Activated T-helper 1 cell treated with anti-CD3 and anti-CD28 coated beads, Interleukin-2, amount 50 U/mL, for 16 hours (primary cell): ENCODE measurements at places on chromosomes 1 and 21.

- peak; percentile 15 for DNase-seq
These were observed at the start of gene RALGPS2 for GRCh38 chr1:178724728-178725465. RALGPS2 (plus strand) TSS chr1:178725244; CDS start chr1:178776765, 51,521 bp downstream.

DNA sequence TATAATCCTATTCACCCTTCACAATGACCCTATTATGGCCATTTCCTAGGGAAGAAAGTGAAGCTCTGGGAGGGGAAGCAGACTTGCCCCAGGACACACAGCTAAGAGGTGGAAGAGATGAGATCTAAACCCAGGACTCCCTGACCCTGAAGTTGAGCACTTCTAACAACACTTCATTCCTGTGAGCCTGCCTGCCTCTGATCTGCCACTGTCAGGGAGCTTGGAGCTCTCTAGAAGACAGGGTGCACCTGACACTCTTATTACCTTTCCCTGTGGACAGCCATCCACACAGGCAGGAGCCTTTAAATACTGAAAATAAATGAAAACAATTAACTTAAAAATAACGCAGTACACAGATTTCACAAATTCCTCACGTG, 599 bp downstream of the MKNK1 start:
- DNase-seq = no peak

GRCh38 chr1:54301497-54301896, 101.5 kb downstream of the MRPL37 start:
- no peak for DNase-seq

DNA sequence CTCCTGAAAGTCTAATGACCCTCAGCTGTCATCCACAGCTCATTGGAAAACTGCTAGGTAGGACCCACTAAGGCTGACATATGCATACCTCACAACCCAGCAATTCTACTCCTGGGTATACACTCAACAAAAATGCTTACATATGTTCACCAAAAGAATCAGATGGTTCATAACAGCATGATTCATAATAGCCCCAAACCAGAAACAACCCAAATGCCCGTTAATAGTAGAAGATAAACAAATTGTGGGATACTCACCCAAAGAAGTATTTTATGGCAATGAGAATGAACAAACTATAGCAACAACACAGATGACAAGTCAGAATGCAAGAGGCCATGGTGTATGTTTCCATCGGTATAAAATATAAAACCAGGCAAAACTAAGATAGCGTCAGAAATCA, 124.6 kb downstream of the HLCS start:
- DNase-seq = no peak

GRCh38 chr1:97304366-97304765, 582.8 kb downstream of the PTBP2 start:
- no peak for DNase-seq

DNA sequence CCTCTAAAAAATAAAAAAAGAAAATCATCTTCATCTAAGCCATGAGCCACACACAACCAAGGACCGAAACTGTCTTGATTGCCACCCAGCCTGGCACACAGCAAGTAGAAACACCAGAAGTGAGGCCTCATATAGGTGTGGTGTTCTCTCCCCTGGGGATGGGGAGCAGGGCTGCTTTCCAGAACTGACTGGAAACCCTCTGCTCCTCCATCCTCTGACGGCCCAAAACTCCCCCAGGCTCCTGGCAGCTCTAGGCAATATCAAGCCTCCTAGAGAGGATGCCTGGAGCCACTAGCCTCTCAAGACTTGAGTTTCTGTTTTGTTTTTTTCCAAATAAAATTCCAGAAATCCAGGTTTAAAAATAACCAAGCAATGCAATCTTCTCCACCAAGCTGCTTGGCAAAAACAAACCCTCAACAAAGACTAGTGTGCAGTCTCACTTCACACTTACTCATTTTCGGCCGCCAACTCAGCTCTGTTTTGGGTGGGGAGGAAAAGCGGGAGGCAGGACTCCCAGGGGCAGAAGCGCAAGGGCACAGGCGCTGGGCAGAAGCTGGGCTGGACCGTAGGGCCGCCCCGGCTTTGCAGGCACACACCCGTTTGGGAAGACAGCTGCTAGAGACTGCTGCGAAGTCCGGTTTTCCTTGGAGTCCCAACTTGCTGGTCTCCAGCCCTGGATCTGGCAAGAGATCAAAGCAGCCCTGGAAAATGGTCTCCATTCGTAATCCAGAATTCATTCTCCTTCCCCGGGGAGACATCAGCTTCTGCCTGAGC, 78.2 kb upstream of the CAPZB start:
- no peak for DNase-seq

GRCh38 chr1:153538315-153538821, 2.4 kb downstream of the S100A5 start:
- no peak for DNase-seq

GRCh38 chr1:61995641-61996040, 199.0 kb upstream of the L1TD1 start:
- no peak for DNase-seq
